ENCODE measurements at places on chromosomes 3 and 15.

DNA sequence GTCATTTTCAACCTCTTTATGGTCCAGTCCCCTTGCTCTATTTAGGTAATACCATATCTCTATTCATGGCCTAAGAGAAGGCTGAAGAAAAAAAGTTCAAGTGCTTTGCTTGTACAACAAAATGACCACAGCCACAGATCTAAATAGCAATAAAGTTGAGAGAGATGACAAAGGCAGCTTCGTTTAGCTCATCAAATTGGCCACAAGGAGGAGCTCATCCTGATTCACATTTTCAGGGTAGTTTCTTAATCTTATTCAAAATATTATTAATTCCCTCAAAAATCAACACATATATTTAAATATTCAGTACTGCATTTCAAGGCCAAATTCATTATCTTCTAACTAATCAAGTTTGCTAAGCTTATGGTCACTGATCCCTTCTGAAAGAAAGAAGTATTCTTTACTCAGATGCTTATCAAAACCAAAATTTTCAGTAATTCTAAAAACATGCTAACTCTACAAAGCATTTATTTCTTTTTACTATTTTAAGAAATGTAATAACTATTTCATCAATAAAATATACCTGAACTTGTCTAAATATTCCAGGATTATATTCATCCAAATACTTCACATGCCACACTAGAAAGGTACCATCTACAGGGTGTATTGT lies 85.5 kb downstream of the DMXL2 start:
- DNase-seq, result no peak

GRCh38 chr15:89103481-89104171 lies 15.4 kb downstream of the ABHD2 start:
- no peak for DNase-seq

- no peak for DNase-seq
These were observed 6.1 kb upstream of the SCG3 start for GRCh38 chr15:51675234-51675633.

DNA sequence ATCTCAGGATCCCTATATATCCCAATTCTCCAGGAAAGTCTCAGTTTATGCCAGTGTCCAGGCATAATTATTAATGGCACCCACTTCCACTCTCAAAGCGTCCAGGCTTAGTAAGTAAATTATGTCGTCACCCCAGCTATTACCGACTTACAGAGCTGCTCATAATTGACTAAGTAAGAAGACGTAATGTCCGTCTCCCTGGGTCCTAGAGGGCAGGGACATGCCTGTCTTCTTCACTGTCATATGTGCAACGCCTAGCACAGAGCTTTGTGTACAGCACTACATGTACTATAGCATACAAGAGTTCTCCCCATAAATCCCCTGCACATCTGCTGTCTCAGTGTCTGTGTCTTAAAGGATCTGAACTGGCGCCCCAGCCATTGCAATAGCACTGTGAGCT lies 23.9 kb upstream of the HRH1 start:
- no peak for DNase-seq

GRCh38 chr15:100940767-100941379 lies 21.7 kb downstream of the LRRK1 start:
- DNase-seq, result no peak

GRCh38 chr15:59501597-59501996 lies 63.6 kb downstream of the FAM81A start:
- no peak for DNase-seq

All from tibial nerve (tissue), 4 donors.